Right ventricle myocardium inferior (tissue), 1 donor: ENCODE measurements at places on chromosomes 5 and 9.
A peak's percentile ranks its signal among the peaks of the same experiment; 100 is the strongest.

DNA sequence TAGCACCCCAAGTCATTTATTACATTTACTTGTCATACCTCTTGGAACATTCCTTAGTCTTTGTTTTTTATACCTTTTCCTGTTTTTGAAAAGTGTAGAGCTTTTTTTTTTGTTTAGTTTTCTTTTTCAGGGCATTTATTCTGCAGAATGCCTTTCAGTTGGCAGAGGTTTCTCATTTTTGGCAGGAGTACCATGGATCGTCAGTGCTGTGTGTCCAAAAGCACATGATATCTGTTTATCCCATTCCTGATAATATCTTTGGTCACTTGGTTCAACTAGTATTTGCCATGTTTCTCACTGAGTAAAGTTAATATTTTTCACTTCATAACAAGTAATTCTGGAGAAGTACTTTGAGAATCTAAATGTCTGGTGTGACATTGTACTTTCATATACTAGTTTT, 10.7 kb downstream of the OGN start:
- DNase-seq, result no peak

- no peak for DNase-seq
These were observed 209.1 kb upstream of the ADCY2 start for GRCh38 chr5:7186818-7187217.

DNA sequence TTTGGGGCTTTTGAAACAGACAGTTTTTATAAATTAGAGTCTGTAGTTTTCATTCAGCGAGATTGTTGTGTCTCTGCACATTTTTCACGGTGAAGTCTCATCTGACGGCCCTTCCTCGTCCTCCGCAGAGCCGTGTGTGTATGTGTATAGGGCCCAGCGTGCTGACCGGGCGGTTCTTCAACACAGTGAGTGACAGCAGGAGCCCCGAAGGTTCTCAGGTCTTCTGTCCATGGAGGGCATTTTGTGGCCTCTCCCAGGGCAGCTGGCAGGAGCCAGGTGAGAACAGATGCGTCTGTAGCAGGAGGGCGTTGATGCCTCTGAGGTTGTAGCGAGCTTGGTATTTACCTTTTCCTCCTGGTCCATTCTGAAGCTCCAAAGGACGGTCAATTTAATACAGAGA, 116.0 kb upstream of the LPCAT1 start:
- no peak for DNase-seq

GRCh38 chr5:180521591-180521990, 27.4 kb downstream of the CNOT6 start:
- no peak for DNase-seq

- no peak for DNase-seq
These were observed 142.8 kb upstream of the TNPO1 start for GRCh38 chr5:72673623-72674022.

GRCh38 chr5:41509399-41510175, 814 bp downstream of the PLCXD3 start:
- DNase-seq, result no peak

GRCh38 chr9:125393426-125393825, 131.8 kb downstream of the GAPVD1 start:
- DNase-seq, result no peak

GRCh38 chr9:93897075-93897970, 57.8 kb downstream of the BARX1 start:
- no peak for DNase-seq

DNA sequence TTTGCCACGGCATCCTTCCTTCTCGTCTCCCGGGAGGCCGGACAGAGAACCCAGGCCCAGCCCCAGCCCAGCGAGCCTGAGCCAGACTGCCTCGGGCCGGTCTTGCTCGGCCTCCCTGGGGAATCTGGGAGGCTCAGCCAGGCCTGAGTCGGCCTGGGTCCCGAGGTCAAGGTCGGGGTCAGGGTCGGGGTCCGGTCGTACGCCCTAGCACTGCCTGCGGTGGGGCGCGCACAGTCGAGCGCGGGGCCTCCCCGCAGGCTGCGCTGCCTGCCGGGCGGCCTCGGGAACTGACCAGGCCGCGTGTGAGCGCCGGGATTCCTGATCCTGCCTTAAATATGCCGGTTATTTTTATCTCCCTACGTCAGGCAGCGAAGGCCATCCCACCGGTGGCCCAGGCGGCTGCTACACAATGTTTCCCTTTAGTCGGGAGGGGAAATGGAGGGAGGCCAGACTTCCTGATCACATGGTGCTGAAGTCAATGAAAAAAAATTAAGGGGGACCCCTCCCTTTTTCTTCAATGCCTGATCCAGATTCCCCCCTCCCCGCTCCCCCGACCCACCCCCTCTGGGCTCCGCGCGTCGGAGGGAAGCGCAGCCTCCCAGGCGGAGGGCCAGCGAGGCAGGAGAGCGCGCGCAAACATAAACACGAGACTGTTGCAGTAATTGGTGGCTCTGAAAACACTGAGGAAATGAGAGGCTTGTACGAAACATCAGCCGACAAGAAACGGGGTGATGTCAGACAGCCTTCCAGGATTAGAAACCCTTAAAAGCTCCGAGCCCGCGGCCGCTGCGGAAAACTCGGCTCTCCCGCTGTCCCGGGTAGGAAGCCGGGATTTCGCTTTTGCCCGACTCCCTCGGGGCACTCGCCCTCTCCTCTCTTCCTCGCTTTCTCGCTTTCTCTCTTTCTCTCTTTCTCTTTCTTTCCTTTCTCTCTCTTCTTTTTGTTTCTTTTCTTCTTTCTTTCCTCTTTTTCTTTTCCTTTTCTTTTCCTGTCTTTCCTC, 148.2 kb upstream of the KLF4 start:
- peak; percentile 94 for DNase-seq

DNA sequence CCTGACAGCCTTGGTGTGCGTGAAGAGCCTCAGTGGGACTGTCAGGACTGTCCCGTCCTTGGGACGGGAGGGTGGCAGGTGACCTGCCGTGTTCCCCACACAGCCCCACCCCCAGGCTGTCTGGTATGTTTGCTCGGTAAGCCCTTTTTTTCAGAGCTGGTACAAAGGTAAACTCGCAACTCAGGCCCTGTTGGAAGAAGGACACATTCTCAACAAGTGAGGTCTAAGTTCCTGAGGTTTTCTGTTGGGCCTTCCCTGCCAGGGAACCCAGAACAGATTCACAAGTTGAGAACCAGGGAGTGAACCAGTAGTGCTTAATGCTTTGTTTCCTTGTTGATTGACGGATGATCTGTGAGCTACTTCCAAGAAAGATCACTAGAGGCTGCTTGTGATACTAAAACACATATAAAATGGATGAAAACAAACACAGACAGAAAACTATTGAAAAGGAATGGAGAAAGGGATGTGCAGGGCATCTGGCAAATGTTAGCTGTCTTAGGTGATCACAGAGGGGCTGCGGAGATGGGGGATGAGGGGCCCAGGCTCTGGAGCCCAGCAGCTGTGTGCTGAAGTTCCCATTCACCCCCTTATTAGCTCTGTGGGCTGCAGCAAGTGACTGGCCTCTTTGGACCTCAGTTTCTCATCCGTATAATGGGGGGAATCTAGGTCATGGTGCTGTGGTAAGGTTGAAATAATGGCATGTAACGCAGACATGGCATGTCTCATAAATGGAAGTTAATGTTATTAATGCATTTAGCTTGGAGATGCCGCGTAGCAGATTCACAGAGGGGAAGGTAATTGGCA, 2.7 kb downstream of the NDST1 start:
- DNase-seq, result no peak

- DNase-seq, result no peak
These were observed 111.3 kb downstream of the FER start for GRCh38 chr5:108858959-108859358.

DNA sequence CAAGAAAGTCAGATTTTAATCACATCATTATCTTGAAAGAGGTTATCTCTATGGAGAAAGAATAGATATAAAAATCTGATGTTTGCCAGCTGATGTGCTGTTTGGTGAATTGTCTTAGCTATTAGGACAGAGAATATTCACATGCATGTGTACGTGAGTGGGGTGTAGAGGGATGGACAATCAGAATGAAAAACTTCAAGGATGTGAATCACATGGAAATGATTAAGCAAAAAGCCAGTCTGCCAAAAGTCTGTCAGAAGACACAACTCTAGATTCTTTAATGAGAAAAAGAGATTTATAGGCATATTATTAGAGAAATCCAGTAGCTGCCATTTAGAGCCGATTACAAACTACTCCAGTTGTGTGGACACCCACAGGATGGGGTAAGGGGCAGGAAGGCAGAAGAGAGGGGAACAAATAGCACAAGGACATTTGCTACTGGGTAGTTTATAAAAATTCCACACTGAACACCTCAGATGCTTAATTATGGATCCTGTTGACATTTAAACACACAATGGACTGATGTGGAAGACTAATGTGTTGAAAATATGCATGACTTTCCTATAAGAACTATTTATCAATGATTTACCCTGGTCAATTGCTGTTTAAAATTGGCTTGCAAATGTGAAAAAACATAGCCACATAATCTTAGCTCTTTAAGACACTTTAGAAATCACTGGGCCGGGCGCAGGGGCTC, 127.4 kb downstream of the PTTG1 start:
- no peak for DNase-seq

GRCh38 chr5:93598091-93599000, 15.3 kb downstream of the NR2F1 start:
- peak; percentile 34 for DNase-seq

DNA sequence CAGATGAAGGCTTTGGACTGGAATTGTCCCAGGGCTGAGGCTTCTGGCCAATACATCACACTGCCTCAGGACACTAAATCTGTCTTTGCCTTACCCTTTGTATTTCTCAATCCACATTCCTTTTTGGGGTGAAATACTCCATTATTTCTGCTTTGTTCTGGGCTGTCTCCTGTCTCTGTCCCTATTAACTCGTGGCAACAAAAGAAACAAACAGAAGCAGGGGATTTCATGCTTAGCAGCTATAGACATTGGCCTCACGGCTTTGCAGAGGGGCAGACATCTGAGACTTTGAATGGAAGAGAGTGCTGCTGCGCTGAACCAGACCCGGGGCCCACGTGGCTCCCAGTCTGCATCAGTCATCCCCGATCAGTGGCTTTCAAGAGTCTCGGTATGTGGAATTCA, 129.7 kb downstream of the ARL15 start:
- no peak for DNase-seq

DNA sequence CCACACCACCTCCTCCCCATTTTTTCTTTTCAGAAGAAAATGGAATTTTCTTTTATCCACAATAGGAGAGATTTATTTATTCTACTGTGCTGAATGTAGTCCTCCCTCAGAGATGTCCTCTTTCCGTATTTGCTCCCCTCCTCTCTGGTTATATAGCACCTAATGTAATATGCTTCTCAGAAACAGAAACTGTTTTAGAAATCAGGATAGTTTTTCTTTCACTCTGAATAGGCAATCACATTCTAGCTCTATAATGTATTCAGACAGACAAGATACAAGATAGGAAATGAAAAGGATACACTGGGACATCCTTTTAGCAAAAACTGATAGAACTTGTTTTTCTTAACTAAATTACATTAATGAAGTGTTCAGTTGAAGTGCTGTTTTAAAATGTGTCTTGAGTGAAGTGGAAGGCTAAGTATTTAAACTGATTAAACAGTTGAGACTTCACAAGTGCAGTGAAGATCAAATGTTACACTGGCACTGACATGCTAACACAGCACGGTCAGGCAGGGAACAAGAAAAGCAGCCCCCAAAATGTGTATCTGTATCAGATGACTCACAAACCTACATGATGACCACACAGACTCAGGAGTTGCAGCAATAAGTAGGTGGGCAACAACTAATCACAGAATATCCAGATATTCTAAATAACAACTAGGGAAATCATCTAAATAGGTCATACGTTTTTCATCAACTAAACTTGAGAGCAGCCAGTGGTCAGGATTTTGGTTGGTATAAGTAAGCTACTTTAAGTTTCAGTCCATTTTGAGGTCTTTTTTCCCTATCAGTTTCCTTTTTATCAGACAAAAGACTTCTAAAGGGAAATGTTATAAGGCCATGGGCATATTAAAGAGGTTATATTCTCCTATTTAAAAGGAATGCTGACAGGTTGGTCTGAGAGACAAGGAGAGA, 260.4 kb downstream of the MLLT3 start:
- DNase-seq, result no peak

DNA sequence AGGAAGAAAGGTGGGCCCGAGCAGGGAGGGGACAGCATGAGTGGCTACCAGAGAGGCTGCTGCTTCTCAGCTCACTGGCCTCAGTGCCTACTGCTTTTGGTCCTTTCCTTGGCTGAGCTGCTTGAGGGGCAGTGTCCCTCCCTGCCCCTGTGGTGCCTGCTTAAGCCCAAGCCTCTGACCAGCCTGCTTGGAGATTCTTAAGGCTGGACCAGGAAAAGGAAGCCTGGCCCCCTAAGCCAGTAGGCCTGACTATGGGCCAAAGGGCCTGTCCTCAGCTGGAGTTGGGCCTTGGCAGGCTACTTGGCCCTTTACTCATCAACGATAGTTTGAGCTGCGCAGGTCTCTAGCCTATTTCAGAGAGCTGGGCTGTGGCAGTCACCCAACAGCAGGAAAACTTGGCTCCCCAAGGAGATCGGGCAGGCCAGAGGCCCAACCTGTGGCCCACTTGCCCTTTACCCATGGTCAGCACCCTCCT, 24.9 kb downstream of the TCF7 start:
- no peak for DNase-seq

DNA sequence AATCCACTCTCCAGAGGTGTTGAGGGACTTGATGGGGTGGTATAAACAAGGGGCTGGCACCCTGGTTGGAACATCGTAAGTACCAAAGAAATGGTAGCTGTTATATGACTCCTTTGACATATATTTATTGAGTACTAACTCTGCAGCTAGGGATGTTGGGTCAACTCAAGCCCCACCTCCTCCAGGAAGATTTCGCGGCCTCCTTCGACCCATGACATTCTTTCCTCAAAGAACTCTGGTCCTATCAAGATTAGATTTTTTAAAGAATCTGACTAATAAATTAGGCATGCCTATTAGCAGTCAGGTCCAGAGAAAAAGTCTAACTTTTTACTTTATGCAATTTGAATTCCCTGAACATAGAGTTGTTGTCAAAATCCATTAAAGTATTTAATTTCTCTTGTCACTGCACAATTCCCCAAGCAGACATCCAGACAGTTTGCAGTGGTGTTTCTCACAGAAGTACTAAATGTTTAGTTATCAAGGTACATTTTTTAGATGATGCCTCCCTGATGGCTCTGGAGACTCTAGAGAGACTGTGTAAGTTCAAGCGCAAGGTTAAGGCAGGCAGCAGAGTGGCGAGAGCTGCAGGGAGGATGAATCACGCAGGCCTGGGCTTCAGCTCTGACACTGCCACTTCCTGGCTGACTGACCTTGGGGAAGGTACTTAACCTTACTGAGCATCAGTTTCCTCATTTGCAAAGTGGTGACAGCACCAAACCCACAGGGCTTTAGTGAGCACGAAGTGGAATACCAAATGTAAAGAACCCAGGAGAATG, 209.6 kb downstream of the TTLL11 start:
- DNase-seq, result no peak
